CD14-positive monocyte (primary cell): ENCODE measurements at places on chromosomes 4 and X. TPM values are rescaled to one million over a fixed set of nuclear protein-coding genes. Genes with fewer than 3 reads are reported as not detected.
A peak's percentile ranks its signal among the peaks of the same experiment; 100 is the strongest.

FAM9B gene
- polyA plus RNA-seq, result 0.11 and 0.73 TPM in 2 replicates

GPR173 gene
- polyA plus RNA-seq, result not detected

IBSP gene
- polyA plus RNA-seq, result not detected

DNA sequence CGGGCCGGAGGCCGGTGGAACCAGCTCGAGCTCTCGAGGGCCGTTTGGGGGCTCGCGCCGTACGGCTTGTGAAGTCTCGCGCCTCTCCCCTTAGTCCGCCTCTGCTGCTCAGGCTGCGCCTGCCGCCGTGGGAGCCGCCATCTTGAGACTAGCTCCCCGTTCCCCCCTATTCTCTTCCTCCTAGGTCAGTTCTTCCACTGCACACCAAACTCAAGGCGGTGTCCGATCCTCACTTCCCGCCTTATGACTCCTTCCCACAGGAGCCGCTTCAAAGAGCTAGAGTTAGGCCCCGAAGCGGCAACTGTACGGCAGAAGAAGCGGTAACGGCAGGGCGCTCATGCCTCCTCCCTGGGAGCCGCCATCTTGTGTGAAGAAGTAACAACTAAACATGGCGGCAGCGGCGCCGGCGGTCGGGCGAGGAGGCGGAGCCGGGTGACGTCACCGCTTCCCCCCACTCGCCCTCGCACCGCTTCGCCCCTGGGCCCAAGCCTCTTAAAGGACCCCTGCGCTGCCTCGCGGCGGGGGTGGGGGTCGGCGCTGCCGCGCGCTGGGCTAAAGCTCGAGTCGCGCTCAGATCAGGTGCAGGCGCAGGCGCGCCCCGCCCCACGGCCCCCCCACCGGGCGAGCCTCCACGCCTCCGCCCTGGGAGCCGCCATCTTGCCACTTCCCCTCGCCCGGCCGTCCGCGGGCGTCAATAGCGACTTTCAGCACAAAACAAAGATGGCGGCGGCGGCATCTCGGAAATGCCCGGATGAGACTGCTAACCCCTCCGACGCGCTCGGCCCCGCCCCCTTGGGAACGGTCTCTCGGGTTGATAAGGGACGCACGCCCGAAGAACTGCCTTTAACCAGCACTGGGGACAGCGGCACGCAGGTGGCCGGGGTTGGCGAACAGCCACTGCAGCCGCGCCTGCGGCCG lies at the start of gene HCFC1:
TSS of gene HCFC1 (minus strand) at position 369 of the 918 bp plus-strand sequence. CDS start 978 bp downstream, outside the sequence.
- peak; percentile 93 for DNase-seq

DNA sequence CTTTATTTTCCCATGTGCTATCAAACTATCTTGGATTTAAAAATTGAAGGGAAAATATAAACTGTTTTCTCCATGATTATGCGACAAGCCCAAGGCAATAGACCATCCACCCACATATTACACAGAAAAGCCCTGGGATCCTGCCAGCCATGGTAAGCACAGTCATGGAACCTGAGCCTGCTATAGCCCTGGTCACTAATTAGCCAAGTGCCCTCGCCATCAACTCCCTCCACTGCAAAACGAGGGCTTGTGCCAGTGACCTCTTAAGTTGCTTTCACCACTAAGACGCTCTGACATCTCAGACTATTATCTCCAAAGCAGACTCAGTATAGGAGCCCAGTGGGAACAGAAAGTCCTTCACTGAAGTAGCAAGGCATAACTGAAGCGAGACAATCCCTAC lies 69.2 kb downstream of the NLGN4X start:
- DNase-seq, result no peak

DNA sequence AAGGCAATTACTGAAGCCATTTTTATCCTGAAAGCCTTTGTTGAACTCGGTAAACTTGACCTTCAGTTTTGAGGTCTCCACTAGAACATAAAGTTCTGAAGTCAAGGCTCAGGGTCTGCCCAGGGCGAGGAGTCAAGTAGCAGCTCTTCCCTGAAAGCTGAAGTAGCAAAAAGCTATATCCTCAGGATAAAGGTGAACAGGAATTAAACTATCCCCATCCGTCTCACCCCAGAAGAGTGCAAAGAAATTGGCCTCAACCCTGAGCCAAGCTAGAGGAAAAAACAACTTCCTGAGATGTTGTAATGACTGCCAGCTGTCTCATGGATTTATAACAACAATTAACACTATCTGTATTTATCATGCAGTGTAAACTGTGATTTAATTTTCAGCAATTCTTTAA lies 590.8 kb downstream of the SPRY1 start:
- no peak for DNase-seq

GRCh38 chrX:54076903-54077302 lies 32.6 kb upstream of the PHF8 start:
- no peak for DNase-seq

- no peak for DNase-seq
Observed at GRCh38 chr4:8118035-8118434, 40.6 kb downstream of the ABLIM2 start.

GRCh38 chr4:156799121-156799589 lies 172.4 kb downstream of the PDGFC start:
- DNase-seq, result no peak

DNA sequence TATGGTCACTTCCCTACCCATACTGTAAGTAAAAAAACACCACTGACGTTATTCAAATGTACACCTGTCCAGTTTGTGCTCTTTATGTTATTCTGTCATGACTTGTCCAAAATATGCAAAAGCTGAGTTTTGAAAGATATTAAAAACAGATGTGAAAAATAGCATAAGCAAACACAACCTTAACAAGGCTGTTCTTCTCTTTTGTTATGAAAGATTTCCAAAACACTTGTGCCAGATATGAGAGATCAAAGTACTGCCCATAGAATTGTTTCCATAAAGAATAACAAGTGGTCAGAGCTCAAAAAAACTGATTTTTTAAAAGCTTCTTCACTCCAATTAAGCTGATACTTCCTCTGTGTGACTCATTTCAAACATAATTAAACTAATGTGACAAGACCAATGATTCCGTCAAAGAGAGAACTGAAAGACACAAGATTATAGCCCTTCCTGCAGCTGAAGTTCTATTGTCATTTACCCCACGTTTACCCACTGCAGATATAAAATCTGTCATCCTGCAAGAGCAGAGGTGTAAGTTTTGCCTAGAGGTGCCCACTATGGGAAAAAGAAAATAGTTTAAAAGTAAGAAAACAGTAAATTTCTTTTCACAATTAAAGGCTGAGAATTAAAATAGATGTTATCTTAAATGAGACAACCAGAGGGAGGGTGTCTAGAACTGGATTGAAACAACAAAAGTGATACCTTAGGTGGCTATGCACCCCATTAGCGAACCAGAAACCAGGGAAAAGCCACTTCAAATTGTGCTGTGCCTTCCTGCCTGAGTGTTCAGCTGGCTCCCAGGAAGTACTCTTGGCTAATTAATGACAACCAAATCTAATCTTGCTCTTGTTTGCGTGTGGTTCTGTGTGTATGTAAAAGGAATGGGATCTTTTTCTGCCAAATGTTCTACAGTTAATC lies 30.1 kb downstream of the RASSF6 start:
- DNase-seq, result no peak
